ENCODE measurements at places on chromosomes 2 and 18.

GRCh38 chr2:229160180-229160579 is 110.9 kb downstream of the PID1 start:
- no peak for DNase-seq

DNA sequence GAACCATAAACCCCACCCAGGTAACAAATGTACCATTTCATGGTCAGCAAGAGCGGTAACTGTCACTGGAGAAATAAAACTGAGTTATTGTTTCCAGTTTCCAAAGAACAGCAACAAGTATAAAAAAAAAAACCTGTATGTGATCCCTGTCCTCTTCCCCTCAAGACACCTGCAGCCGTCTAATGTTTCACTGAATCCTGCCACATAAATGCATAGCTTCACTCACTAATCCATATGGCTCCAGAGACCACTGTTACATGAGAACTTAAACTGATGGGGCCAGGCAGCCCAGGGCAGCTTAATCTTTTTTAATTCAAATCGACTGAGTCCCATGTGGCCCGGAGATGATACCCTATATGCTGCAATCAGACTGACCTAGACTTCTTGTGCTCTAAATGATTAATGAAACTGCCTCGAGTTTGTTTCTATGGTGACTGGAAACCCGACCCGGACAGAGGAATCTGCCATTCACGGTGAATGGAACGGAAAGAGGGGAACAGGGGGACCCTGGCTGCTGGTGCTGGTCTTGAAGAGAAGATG is 60.9 kb upstream of the SIX2 start:
- DNase-seq = no peak

- DNase-seq = no peak
These were observed 104.9 kb downstream of the TGIF1 start for GRCh38 chr18:3554811-3555427.

- DNase-seq = no peak
These were observed 45.1 kb downstream of the RPL31 start for GRCh38 chr2:101047075-101047766.

DNA sequence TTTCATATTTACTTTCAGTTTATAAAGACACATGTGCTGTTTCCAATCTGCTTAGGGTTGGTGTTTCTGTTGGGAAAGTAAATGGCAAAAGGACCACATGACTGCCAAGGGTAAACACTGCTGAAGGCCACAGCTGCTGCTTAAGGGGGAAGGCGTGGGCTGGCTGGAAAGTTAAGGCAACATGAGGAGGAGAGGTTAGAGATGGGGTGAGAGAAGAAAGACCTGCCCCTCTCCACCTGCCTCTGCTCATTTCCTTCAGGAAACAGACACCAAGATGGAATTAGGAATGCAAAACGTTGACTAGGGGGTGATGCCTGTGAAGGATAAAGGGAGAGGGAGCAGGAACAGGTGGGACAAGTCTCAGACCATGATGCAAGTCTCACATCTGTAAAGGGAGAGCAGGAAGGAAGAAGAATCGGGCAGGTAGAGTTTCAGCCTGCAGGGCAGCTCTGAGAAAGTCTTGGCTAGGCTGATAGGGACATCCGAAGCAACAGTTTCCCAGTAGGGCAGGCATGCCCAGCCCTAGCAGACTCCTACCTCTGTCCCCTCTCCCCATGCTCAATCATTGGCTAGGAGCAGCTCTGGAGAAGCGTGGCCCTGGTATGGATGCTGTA is 86.0 kb downstream of the CDC42EP3 start:
- DNase-seq = no peak
